ENCODE measurements at places on chromosomes 4 and X.

- no peak for DNase-seq
Measured at GRCh38 chr4:109435635-109436034, 2.0 kb downstream of the SEC24B start.

- no peak for DNase-seq
Measured at GRCh38 chr4:11765849-11766453, 337.3 kb upstream of the HS3ST1 start.

GRCh38 chr4:158624889-158625478 is 46.7 kb downstream of the C4orf46 start:
- DNase-seq = peak; percentile 49

DNA sequence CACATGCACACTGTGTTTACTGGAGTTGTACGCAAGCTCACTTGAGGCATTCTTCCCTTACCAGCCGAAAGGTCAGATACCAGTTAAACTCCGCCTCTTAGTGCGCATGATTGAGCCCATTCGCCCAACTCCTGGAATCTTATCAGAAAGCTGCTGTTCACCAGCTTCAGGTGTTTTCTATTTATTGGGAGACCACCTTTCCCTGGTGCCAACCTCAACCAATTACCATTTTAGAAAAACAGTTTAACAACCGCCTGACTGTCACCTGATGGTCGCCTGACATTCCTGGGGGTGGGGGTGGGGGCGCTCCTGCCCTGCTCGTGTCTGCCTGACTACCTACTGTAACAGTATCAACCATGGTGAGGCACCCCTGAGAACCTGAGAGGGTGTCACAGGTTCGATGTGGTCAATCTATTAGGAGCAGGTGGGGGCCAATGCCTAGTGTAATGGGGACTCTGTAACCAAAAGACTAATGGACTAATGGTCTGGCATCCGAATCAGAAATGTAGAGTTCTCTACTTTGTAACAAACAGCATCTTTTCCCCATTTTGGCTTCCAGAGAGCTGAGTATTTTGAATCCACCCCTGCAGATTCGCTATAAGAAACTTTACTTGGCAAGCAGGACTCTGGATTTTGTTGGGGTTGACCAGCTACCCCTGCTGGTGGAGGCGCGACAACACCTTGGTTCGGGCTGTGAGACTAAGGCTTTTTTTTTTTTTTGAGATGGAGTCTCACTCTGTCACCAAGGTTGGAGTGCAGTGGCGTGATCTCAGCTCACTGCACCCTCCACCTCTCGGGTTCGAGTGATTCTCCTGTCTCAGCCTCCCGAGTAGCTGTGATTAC is 58.2 kb upstream of the ZNF157 start:
- peak; percentile 32 for DNase-seq

GRCh38 chr4:140729344-140730049 is 26.7 kb downstream of the TBC1D9 start:
- DNase-seq = no peak

GRCh38 chrX:49214996-49215526 is 15.1 kb upstream of the SYP start:
- DNase-seq = no peak

DNA sequence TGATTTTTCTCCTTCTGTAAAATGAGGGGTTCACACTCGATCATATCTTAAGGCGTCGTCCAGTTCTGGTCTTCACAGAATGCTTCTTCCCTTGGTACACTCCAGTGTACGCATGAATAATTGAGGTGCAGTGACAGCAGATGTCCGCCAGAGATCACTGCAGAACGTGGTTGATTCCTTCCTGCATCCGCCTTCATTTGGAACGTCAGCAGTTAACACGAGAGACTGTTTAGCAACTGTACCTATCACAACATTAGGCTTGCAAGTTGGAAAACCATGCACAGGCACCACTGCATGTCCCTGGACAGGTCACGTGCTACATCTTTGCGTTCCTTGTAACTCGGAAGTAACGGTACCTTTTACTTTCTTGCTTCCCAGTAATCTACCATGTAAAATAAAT is 66.0 kb upstream of the GEMIN8 start:
- peak; percentile 27 for DNase-seq

GRCh38 chrX:2828959-2829411 is 255 bp downstream of the GYG2 start:
- no peak for DNase-seq

GRCh38 chr4:146104541-146104940 is 71.0 kb upstream of the LSM6 start:
- DNase-seq = no peak

- no peak for DNase-seq
Measured at GRCh38 chr4:6697131-6697530, 3.5 kb downstream of the S100P start.

DNA sequence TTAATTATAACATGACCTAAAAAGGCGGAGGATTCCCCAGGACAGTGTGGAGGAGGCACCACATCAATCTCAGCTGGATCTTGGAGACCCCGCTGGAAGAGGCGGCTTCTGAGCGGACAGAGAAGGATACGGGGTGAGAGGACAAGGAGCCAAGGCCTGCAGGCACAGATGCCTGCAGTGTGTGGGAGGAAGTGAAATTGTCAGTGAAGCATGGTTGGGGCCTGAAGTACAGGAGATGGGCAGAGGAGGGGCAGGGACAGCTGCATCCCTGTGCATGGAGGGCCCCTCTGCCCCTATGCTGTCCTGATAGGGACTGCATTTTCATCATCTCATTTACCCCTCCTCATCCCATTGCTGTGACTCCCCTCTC is 1.7 kb upstream of the SLC2A9 start:
- no peak for DNase-seq

DNA sequence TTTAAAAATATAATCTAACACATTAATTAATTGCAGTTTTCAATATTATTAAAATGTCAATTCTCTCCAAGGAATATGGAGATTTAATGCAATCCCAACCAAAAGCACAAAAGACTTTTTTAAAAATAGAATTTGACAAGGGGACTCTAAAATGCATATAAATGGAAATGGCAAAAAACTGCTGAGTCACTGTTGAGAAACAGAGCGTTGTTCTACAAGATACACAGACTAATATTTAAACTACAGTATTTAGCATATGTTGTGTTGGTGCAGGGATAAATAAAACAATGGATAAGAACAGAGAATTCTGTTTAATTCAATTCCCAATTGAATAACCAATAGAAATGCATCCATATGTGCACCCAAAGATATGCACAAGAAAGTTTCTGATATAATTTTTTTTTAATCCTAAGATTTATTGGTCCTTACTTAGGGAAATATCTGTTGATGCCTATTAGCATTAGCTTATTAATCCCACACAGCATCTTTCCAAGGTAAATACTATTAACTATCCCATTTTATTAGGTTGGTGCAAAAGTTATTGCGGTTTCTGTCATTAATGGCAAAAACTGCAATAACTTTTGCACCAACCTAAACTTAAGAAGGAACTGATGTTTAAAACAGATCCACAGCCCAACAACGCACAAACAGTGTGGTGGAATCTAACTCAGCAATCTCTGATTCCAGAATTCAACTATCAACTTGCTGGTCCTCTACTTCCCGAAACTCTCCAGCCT is 86.8 kb upstream of the VEGFC start:
- DNase-seq = no peak

DNA sequence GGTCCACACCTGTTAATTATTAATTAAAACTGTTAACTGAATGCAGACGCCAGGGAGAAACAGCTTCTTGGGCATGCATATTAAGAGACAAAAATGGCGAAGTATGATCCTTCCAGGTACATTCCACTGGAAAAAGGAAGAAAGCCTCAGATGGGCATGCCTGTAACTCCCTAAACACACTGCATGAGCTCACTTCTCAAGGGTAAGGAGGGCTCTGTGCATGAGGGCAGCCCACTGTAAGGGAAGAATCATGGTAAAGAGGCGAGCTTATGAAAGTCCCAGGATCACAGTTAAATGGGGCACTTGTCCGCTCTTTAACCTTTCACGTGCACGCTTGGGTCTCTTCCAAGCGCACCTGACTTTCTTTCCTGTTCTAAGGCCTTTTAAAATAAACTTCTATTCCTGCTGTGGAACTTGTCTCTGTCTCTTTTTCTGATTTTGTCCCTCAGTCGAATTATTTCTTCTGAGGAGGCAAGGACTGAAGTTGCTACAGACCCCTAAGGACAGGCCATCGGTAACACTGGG is 321.7 kb downstream of the PPP1R2C start:
- no peak for DNase-seq

DNA sequence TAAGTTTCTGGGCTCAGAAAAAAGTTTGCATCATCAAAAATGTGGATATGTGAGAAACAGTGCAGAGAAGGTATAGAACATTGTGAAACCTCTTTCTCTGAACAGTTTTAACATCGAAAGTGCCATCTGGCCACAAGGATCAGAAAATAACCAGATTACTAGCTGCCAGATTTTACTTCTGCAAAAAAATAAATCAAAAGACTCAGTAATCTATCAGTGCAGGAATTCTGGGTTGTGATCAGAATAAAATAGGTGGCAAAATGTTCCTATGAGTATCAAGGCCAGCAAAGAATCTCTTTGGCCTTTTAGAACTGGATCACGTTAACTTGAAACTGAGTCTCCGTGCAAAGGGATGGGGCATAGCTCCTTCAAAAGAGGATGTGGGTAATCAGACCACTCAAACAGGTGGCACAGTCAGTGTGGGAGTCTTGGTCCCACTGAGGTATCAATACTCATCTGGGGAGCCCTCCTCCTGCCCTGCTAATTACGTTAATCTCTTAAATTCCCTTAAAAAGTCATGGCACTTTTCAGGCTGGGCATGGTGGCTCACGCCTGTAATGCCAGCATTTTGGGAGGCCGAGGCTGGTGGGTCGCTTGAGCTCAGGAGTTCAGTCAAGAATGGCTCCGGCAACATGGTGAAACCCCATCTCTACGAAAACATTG is 26.7 kb upstream of the RBM47 start:
- no peak for DNase-seq

GRCh38 chr4:109414938-109415337 is 18.7 kb upstream of the SEC24B start:
- no peak for DNase-seq

- no peak for DNase-seq
Measured at GRCh38 chr4:27594922-27595321, 734.3 kb downstream of the STIM2 start.

DNA sequence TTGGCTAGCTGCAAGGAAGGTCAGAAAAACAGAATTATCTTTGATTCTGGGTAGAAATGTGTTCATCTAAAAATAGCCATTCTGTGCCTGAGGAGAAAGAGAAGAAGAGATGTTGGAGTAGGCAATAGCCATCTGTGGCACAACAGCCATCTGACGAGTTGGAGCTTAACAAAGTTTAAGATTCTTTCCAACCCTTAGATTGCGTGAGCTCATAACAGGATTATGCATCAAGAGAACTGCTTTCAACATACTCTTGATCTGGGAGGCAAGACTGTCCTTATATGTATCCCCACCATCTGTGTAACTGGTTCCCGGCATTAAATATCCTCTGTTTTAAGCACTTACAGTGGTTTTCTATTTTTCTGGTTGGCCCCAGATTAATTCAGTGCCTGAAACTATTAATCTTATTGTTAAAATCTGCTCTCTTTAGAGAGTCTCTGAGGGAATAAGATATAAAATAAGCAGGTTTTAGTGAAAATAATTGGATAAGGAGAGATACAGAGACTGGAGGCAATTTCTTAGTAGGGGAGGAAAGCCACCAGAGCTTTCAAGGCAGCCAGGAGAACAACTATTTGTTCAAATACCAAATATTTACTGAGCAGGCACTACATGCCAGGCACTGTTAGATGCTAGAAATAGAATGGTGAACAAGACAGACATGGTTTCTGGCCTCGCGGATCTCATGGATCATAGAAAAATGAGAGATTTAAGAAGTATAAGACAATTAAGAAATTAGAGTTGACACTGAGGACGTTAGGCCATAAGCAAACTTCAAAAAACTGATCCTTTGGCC is 398.0 kb downstream of the SMARCA1 start:
- no peak for DNase-seq

- no peak for DNase-seq
Measured at GRCh38 chr4:37338972-37339371, 94.4 kb downstream of the NWD2 start.

- DNase-seq = no peak
Measured at GRCh38 chrX:154535892-154536291, 10.8 kb downstream of the G6PD start.

DNA sequence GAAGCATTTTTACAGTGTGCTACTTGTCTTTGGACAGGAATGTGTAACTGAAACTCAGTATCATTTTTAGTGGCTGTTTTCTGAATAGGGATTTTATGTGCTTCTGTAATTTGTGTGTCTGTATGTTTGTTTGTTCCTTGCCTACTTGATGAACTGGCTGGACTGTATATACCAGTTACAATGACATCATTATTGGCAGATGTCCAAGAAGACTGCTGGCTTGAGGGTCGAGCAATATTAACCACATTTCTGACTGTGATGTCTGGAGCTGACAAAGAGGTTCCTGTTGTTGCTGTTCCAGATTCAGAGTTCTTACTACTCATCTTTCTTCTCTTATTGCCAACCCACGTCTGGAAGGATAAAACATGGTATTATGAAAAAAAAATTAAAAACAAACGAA is 33.0 kb downstream of the HDX start:
- no peak for DNase-seq

DNA sequence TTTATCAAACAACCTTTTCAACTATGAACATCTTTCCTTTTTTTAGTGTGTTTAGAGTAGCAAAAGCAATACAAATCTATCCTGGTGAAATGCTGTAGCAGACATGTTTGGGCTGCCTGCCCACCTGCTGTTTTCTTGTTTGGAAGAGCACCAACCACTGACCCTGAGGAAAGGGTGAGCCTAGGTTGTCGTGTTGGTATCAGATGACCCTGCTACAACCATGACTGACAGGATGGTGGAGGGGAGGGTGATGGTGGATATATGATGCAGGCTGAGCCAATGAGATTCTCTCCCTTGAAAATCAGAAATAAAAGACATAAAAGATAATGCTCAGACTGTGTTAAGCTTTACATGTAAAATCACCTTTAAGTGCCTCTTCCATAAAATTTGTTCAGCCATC is 201.2 kb downstream of the NPNT start:
- DNase-seq = no peak

DNA sequence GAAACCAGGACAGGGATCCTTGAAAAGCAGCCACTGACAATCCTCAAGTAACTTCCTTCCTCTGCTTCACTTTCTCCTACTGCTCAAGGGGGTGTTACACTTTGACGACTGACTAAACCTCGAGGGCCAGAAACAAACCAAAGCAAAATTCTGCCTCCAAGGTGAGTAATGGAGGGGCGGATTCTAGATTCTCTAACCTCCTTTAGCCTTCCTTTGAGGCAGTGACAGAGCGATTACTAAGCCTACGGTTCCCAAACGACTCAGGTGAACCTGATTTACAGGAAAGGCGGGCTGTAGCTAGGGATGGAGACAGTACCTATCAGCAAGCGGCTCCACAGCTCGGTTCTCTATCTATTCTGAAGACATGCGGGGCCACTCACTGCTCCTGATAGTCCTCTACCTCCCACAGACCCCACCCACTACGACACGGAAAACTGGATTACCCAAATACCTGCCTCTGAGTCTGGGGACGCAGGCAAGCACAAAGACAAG is 487 bp downstream of the TBCK start:
- DNase-seq = no peak

GRCh38 chrX:19709812-19710518 is 177.4 kb downstream of the SH3KBP1 start:
- DNase-seq = peak; percentile 78

All from AG09309 (cell line).